ENCODE measurements at places on chromosomes 5 and 9.

DNA sequence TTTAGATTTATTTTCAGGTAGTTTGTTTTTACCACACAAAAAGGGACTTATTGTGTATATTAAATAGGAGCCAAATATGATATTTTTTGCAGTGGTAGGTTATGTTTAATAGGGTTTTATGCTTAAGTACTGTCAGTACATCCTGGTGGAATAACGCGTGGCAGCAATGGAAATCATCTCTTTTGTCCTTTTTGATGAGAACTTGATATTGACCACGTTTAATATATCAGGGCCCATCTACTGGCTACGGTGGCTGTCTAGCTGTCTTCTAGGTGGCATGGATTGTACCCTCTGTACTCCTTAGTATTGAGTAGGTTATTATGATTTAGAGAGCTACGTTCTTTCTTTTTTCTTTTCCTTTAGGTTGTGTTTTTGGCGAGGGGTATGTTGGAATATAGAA, 2.6 kb downstream of the BASP1 start:
- DNase-seq: no peak

DNA sequence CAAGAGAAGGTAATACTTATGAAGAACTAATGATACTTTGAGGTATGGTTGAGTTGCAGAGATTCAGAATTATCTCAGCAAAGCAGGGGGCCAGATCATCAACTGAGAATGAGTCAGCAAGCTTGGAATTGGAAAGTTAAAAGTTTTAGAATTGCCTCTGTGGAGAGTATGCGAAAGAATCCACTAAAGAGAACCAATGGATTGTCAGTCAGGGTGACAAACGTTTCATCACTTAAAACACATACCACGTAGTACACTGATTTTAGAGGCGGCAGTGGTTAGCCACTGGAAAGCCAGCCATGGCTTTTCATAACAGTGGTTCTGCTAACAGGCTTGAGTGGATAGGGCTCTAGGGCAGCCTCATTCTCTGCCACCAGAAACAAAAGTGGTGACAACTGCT, 30.7 kb downstream of the AOPEP start:
- no peak for DNase-seq

- no peak for DNase-seq
Observed at GRCh38 chr9:33458444-33458843, 11.1 kb upstream of the AQP3 start.

DNA sequence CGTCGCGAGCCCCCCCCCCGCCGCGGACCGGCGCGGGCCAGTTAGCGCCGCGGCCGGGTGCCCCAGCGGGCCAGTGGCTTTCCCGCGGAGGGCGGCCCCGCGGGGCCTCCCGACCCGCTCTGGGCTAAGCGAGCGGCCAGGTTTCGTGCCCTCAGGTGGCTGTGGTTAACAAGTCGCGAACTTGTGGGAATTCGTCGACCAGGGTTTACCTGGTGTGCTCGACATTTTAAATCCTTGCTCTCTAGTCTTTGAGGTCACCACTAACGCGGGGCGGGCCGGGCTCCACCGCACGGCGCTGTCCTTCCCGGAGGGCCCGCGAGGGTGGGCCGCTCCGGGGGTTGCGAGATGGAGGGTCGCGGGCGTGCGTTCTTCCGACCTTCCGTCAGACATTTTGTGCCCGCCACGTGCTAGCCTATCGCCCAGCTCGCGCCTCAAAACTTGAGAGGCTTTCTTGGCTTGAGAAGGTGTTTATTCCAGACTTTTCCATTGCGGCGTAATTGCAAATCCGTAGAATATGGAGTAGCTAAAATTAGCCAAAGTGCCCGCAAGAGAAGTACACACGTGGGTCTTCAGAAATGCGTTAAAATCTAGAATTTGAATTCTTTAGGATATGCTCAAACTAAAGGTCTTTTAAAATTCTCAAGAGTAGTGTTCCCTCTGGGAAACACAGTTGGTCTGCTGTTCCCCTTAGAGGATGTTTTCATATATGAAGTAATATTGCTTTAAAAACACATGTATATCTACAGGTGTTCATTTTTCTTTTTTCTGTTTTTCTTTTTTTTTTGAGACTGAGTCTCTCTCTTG, 2.1 kb downstream of the ANP32B start:
- DNase-seq: no peak

- no peak for DNase-seq
Observed at GRCh38 chr5:1412163-1412562, 33.1 kb downstream of the SLC6A3 start.

- peak; percentile 90 for DNase-seq
Observed at GRCh38 chr9:136532799-136533774, 12.8 kb downstream of the NOTCH1 start.

DNA sequence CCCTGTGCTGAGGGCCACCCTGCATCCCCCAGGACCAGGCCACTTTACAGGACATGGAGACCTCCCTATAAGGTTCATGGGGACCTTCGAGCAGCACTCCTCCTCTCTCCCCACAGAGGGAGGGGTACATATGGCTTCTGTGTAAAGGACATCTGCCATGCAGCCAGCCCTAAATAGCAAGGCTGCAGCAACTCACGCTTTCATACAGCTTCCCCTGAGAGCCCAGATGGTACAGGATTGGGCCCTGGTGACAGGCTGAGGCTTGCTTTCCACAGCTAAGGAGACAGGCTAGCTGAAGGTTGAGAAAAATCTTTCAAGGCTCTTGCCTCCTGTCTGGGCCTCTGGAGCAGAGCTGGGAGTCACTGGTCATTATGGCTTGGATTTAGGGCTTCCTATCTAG, 147.0 kb upstream of the ZNF366 start:
- DNase-seq: no peak

DNA sequence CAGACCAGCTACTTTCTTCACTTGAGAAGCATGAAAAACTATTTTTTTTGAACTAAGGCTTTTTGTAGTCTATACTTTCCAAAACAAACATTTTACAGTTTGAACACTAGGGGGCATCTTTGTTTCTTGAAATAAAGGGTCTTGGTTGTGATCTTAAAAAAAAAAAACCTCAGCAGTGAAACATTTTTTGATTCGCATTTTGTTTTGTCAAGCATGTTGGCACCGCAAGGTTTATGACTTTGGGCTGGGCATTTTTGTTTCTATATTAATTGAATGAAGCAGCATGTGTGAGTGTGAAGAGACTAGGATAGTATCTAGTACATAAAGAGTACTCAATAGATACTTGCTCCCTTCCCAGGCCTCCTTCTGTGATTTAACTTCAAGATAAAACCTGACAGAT, 31.6 kb upstream of the ACOT12 start:
- DNase-seq: no peak

Data from cardiac septum (tissue), 1 donor.